ENCODE measurements at places on chromosomes 16 and 17.
A peak's percentile ranks its signal among the peaks of the same experiment; 100 is the strongest.

GRCh38 chr16:87570938-87571867 is 31.1 kb upstream of the JPH3 start:
- DNase-seq = peak; percentile 78

DNA sequence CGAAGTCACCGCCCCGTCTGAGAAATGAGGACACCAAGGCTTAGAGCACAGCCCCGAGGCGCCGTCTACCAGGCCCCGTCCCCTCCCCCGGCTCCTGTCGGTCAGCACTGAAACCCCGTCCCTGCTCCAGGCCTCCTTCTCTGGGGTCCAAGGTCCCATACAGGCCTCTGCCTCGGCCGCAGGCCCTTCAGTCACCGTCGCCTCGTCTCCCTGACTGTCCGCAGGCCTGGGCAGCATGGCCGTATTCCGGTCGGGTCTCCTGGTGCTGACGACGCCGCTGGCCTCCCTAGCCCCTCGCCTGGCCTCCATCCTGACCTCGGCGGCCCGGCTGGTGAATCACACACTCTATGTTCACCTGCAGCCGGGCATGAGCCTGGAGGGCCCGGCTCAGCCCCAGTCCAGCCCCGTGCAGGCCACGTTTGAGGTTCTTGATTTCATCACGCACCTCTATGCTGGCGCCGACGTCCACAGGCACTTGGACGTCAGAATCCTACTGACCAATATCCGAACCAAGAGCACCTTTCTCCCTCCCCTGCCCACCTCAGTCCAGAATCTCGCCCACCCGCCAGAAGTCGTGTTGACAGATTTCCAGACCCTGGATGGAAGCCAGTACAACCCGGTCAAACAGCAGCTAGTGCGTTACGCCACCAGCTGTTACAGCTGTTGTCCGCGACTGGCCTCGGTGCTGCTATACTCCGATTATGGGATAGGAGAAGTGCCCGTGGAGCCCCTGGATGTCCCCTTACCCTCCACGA is 617 bp downstream of the COASY start:
- DNase-seq = no peak

DNA sequence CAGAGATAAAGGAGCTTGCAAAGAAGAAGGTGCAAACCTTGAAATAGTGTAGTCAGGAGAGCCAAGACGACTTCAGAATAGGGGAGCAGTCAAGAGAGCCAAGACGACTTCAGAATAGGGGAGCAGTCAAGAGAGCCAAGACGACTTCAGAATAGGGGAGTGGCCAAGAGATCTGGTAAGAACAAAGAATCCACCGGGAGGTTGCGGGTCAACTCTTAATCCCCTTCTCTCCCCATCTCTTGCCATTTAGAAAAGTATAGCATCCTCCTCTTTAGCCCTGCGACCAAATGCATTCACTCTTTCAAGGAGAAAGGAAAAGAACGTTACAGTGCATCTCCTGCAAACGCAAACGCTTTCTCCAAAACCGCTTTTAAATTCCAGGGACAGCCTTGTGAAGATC is 713 bp downstream of the KNOP1 start:
- peak; percentile 28 for DNase-seq

- DNase-seq = no peak
Observed at GRCh38 chr17:48894886-48895285, 2.3 kb downstream of the ATP5MC1 start.

DNA sequence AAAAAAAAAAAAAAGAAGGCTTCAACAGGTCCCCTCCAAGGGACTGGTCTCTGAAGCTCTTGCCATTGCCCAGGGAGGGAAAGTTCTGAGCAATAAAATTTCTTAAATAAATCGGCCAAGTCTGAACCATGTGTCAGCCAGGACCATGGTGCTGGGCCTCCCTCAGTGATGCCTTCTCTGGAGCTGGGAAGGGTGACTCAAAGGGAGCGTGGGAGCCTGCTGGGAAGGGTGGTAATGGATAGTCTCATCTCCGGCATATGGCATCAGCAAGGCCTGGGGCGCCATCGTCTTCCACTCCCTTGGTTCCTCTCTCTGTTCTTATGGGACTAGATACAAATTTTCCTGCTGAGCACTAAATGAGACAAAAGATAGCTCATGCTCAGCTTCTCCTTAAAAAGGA is 2.3 kb downstream of the VKORC1 start:
- DNase-seq = no peak

- no peak for DNase-seq
Observed at GRCh38 chr17:7881276-7882054, 7.1 kb upstream of the CHD3 start.

DNA sequence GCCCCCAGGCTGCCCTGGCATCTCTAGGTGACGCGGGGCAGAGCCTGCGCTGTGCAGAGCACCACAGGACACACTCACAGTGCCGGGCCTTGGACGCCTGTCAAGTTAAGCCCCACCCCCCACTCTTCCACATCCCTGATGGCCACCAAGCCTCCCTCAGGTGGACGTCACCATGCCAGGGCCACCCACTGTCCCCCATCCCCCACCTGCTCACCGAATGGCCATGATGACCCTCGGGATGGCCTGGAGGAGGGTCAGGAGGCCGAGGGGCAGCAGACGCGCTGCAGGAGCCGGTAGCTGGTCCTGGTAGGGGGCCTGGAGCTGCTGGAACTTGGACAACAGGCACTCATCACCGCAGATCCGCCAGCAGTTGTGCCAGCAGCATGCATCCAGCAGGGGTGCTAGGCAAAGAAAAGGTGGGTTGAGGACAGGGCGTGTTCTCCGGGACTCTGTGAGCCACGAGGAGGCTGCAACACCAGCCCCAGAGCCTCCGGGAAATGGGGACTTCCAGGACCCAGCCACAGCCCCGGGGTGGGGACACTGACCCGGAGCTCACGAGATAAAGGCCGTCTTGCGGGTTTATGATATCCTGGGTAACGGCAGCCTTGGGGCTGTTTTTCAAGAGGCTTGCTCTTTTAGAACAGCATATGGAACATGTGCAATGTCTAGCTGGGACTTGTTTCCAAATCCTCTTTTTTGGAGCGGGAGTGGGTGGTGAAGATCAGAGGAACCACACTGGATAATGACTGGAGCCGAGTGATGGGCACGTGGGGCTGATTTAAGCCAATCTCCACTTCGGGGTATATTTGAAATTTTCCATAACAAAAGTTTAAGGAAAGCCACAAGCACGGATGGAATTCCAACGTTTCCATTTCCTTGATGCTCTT is 11.4 kb downstream of the C16orf95 start:
- DNase-seq = no peak

DNA sequence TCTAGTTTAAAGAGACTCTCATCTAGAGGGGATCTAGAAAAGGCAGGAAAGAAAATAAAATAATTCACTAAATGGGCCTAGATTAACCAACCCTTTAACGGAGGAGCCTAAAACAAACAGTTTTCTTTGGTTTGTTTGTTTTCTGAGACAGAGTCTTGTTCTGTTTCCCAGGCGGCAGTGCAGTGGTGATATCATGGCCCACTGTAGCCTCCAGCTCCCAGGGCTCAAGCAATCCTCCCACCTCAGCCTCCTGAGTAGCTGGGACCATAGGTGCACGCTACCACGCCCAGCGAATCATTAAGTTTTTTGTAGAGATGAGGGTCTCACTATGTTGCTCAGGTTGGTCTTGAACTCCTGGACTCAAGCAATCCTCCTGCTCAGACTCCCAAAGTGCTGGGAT is 122.3 kb upstream of the TOB1 start:
- DNase-seq = no peak

Data from SK-N-DZ (cell line).